Stimulated activated CD8-positive, alpha-beta memory T cell treated with anti-CD3 and anti-CD28 coated beads, Interleukin-2, amount 100 ng/mL, for 48 hours (primary cell): ENCODE measurements at places on chromosomes 3 and 15.

GRCh38 chr3:112086875-112087524 is 811 bp downstream of the C3orf52 start:
- no peak for DNase-seq

GRCh38 chr3:130849091-130849552 is 44.8 kb upstream of the ATP2C1 start:
- DNase-seq: no peak

- DNase-seq: no peak
Measured at GRCh38 chr3:129087138-129087702, 26.6 kb downstream of the GP9 start.

DNA sequence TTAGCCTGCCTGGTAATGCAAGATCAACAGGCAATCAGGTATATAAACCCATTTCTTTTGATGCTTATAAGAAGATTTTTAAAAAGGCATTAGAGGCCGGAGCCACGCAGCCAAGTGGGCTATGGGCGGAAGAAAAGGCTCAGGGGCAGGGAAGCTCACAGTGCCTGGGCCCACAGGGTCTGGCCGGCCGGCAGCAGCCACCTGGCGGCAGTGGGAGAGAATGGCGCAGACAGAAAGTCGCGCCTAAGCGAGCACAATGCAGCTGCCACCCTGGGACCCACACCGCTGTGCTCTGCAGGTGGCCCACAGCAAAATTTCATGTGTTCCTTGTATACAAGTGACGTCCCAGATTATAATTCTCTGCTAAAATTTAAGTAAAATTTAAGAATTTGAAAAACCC is 448.6 kb upstream of the RASGRP1 start:
- DNase-seq: no peak

DNA sequence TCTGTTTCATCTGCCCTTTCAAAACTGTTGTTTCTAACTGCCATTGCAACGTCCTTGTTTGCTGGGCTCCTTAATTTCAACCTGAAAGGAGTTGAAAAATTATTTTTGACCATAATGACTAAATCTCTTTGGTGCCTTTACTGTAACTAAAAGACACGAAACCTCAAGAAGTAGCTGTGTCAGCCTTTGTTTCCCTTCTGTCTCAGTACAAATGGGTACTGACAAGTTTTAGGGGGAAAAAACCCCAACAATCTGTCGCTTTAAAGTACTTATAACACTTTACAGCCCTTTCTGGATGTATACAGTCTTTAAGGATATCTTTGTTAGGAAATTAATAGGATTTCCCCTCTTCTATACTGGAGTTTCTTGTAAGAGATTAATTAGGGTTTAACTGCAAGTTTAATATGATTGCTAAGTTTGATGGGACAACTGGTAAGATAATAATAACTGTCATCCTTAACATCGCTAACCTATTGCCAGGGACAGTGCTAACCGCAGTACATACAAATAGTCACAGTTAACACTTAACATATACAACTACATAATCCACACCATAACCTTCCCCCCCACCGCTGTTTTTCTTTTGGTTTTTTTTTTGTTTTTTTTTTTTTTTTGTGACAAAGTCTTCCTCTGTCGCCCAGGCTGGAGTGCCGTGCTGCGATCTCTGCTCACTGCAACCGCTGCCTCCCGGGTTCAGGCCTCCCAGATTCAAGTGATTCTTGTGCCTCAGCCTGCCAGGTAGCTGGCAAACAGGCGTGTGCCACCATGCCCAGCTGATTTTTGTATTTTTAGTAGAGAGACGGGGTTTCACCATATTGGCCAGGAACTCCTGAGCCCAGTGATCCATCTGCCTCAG is 1.7 kb downstream of the GXYLT2 start:
- DNase-seq: no peak

DNA sequence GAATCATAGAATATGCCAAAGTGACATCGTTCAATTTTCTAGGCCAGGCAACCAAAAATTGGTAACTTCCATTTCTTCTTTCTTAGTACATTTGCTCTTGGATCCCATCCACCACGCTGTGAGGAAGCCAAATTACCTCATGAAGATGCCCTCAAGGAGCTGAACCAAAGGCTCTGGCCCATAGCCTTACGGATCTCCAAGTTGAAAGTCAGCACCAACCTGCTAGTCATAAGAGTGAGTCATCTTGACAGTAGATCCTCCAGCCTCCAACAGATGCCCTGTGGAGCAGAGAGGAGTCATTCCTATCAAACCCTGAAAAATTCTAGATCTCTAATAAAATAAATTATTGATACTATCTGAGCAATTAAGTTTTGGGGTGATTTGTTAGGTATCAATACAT is 322.5 kb upstream of the COL8A1 start:
- DNase-seq: no peak

- DNase-seq: peak; percentile 87
Measured at GRCh38 chr15:50686469-50687301, at the start of gene TRPM7. TSS of gene TRPM7 (minus strand) at chr15:50686797. CDS start at chr15:50686533, 264 bp downstream.

GRCh38 chr3:140270329-140270728 is 335.3 kb downstream of the CLSTN2 start:
- no peak for DNase-seq

- DNase-seq: no peak
Measured at GRCh38 chr3:108183181-108183580, 39.0 kb downstream of the IFT57 start.

DNA sequence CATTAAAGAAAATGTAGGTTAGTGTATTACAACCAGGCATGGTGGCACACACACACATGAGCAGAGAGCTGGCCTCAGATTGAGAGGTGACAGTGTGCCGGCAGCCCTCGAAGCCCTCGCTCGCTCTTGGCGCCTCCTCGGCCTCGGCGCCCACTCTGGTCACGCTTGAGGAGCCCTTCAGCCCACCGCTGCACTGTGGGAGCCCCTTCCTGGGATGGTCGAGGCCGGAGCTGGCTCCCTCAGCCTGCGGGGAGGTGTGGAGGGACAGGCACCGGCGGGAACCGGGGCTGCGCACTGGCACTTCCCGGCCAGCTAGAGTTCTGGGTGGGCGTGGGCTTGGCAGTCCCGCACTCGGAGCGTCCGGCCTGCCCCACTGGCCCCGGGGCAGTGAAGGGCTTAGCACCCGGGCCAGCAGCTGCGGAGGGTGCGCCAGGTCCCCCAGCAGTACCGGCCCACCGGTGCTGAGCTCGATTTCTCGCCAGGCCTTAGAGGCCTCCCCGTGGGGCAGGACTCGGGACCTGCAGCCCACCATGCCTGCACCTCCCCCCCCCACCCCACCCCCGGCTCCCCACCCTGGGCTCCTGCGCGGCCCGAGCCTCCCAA is 80.4 kb upstream of the TMEM158 start:
- no peak for DNase-seq

GRCh38 chr15:71189718-71190117 is 74.4 kb downstream of the THSD4 start:
- no peak for DNase-seq

DNA sequence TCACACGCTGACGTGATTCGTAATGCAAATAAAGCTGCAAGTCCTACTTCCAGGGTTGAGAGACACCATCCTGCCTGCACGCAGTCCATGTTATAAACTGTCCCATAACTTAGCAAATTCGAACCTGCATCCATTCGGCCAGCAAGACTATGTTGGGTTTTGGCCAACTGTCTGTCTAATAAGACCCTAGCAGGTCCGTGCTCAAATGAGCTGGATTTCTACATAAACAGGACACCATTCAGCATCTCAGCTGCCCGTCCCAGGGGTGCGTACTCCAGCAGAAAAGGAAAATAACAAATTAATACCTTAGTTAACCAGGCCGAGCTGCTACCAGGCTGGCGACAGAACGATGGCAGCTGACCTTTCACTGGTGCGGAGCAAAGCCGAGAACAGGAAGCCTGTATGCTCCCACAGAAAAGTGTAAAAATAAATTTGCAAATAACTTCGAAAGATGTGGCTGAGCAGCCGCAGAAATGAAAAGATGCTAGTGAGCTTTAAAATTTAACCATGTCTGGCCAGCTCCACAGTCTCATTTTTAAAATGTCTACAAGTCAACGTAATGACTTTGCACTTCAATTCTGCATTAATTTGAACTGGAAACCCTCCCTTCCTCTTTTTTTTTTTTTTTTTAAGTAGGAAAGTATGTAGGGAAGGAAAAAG is 97.1 kb upstream of the SNRPA1 start:
- no peak for DNase-seq

GRCh38 chr3:18901571-18901970 is 246.7 kb upstream of the KCNH8 start:
- no peak for DNase-seq

DNA sequence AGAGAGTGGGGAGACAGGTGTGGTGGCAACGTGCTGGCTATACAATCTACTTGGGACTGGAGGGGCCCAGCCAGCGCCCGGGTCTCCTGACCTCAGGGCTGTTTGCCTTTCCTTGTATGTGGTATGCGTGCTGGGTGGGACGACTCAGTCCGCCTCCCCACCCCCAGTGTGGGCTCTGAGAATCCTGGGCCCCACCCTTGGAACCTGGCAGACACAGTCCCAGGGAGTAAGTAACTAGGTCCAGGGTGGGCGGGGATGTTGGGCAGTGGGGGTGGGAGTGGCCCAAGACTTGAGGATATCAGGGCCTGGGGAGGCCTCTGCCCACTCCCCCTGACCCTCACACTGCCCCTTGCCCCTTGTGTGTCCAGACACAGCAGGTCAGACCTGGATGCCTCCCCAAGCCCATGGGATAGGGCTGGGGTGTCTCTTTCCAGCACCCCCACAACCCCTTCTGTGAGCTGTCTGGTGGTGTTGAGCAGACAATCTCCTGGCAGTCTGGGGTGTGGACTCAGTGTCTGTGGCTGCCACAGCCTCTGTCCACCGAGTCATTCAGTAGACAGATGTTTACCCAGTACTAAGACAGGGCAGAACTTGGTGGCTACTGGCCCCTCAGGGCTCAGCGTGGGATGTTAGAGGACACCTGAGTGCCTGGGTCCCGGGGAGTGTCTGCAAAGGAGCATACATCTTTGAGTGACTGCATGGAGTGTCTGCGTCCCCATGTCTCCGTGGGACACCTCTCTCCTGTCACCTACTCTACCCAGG is 1.3 kb downstream of the CHST13 start:
- DNase-seq: no peak

DNA sequence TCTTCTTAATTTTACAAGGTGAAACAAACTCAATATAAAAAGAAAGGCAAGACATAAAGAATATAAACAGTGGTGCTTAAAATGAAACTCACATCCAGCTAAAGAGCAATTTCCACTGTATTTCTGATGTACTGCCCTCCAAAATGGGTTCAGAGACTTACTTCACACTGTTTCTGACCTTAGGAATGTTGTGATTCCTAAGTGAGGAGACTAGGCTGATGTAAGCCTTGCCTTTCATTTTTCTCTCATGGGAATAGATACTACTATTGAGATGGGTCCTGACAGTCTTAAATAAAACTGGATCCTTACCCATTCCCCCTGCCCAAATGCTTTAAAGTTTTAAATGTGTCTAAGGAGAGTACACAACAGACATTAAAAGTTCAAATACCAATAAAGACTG is 86.9 kb downstream of the CBLB start:
- DNase-seq: no peak

DNA sequence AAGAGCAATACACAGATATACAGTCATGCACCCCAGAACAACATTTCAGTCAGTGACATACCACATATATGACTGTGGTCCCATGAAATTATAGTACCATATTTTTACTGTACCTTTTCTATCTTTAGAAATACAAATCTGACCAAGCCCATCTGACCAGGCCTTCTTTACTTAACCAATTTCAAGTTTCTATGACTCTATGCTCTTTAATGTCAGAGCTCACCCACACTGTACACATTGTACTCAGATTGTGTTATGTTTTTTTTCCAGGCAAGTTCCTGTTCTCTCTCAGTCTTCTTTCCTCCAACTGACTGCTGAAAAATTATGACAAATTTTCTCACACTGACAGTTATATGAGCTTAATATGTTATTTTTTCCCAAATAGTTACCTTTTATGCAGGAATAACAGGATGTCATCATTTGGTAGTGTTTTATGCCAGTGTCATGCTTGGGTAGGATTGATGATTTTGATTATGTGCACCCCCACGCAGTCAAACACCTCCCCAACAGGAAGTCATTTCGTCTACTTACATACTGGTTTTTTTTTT is 8.0 kb upstream of the CBLB start:
- no peak for DNase-seq

DNA sequence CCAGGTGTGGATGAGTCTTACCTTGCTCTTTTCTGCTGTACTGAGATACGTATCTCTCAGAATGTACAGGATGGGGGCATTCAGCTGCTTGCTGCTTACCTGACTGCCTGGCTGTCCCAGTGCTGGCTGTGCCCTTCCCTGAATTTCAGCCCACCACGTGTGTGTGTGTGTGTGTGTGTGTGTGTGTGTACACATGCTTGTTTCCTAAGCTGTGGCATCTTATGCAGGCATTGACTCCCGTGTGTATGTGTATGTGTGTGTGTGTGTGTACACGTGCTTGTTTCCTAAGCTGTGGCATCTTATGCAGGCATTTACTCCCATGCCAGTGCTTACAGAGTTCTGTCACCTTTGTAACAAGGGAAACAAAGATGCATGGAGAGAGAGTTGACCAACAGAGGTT is 60.4 kb upstream of the PLXNA1 start:
- DNase-seq: no peak

DNA sequence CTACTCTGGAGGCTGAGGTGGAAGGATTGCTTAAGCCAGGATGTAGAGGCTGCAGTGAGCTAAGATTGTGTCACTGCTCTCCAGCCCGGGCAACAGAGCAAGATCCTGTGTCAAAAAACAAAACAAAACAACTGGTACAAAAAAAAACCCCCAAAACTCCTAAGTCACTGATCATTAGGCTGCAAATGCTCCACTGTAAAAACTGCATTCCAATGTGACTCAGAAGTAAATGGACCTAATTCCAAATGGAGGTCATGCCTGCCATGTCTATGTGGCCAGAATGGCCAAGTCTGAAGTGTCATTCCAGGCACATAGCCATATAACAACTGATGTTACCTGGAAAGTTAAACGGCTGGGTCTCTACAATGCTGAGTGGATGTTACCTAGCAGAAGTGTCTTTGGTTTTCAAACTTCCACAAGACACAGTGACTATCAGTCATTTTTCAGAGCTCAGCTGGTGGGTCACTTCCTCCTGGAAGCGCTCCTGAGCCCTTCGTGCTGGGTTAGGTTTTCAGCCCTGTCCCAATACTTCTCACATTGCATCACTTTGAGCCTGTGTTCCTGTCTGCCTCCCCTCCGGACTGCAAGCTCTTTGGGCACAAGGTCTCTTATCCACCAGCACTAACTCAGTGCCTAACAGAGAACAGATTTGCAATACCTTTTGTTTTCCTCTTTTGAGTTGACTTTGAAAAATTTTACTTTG is 10.6 kb downstream of the FSTL1 start:
- no peak for DNase-seq
